ENCODE measurements at places on chromosomes 1 and 21. TPM values are rescaled to one million over a fixed set of nuclear protein-coding genes. Genes with fewer than 3 reads are reported as not detected.

- no peaks in the 10 kb centered on the region for H3K27me3 ChIP-seq
- H3K27ac ChIP-seq = peak overlapping the region; percentile 94
- no peak for DNase-seq
- peaks cover 63% of the 10 kb centered on the region for H3K4me1 ChIP-seq
- H3K4me3 ChIP-seq = peak overlapping the region; percentile 14
Observed at GRCh38 chr1:101175466-101175865, 61.4 kb upstream of the S1PR1 start.

- H3K36me3 ChIP-seq = 0 out of 2 replicates have a peak, but pooled peaks cover 8% of the 10 kb centered on the region
- peaks cover 3% of the 10 kb centered on the region for H3K27me3 ChIP-seq
- H3K4me1 ChIP-seq = no peaks in the 10 kb centered on the region
- H3K4me3 ChIP-seq = no peak overlapping the region
- no peak overlapping the region for H3K27ac ChIP-seq
Observed at GRCh38 chr1:5369223-5369622, 623.0 kb downstream of the NPHP4 start.

DNA sequence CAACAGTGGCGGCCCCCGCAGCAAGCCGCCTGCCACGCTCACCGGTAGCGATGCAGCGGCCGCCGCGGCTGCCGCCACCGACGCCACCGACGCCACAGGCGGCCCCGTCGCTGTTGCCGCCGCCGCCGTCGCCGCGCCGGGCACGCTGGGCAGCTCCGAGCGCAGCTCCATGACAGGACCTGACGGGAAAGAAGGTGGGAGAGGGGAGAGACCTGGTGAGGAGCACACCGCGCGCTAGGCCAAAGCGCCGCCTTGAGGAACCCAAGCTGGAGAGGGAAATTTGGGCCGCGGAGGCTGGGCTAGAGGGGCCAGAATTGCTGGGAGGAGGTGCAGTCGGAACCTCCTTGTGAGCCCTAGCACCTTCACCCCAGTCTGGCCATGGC is 1.9 kb downstream of the DMRTA2 start:
- peaks cover 81% of the 10 kb centered on the region for H3K27me3 ChIP-seq
- H3K4me3 ChIP-seq = 0 out of 2 replicates have a peak overlapping the region, but pooled peaks have one; percentile 2
- no peak overlapping the region for H3K27ac ChIP-seq
- peaks cover 34% of the 10 kb centered on the region for H3K4me1 ChIP-seq
- H3K36me3 ChIP-seq = no peaks in the 10 kb centered on the region

GRCh38 chr1:156625436-156626078 is 6.3 kb downstream of the HAPLN2 start:
- peak overlapping the region; percentile 31 for H3K4me3 ChIP-seq
- no peak for DNase-seq
- H3K27me3 ChIP-seq = peaks cover 52% of the 10 kb centered on the region

The MCOLN2 gene
- total RNA-seq = 1.5 TPM

The XCL1 gene
- not detected for total RNA-seq

The ODF2L gene
- 19.6 TPM for total RNA-seq
